IMR-90 (cell line): ENCODE measurements at places on chromosomes 5 and 9. TPM values are rescaled to one million over a fixed set of nuclear protein-coding genes. Genes with fewer than 3 reads are reported as not detected.

PCDHA6 gene
- total RNA-seq, result under 0.01 TPM in 1 of 2 replicates, not detected in the other

DBH gene
- total RNA-seq, result not detected in 2 replicates

MED27 gene
- 51.9 and 63.4 TPM in 2 replicates for total RNA-seq

SARDH gene
- 4.7 and 5.0 TPM in 2 replicates for total RNA-seq

BAAT gene
- total RNA-seq, result under 0.01 TPM in 1 of 2 replicates, not detected in the other

LVRN gene
- under 0.01 and 0.18 TPM in 2 replicates for total RNA-seq

PCDHGB4 gene
- 16.4 and 17.6 TPM in 2 replicates for total RNA-seq
